Non-pigmented ciliary epithelial cell (primary cell): ENCODE measurements at places on chromosomes 4 and X.

DNA sequence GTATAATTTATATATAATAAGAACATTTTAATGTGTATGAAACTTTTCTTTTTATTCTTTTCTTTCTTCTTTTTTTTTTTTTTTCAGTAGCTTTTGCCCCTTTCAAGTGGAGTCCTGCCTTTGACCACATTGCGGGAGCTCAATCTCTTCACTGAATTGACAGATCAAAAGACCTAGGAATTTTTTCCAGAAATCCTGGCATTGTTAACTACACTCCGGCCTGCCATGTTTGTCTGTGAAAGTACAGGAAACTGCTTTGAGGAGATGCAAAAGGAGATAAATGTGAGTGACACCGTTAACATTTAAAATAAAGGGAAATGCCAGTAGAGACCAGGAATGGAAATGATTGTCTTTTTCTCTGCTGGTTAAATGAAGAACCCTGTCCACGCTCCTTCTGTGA, 159.3 kb upstream of the VCX3A start:
- no peak for DNase-seq

DNA sequence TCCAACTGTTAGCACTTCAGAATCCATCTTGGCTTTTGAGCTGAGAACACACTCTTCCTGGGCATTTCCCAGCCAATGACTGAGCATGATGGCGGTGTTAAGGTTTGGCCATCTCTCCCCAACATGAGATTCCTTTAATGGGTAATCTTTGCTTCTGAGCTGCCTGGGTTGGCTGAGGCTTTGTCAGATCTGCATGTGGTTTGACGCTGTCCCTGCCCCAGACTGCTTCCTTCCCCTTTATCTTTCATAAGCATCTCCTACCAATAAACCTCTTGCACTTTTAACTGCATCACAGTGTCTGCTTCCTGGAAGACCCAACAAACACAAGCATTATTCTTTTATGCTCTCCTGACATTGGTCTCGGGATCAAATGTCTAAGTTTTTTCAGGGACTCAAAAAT, 31.5 kb upstream of the DIPK2B start:
- no peak for DNase-seq

GRCh38 chr4:110396963-110397362, 79.0 kb upstream of the ENPEP start:
- DNase-seq: no peak

DNA sequence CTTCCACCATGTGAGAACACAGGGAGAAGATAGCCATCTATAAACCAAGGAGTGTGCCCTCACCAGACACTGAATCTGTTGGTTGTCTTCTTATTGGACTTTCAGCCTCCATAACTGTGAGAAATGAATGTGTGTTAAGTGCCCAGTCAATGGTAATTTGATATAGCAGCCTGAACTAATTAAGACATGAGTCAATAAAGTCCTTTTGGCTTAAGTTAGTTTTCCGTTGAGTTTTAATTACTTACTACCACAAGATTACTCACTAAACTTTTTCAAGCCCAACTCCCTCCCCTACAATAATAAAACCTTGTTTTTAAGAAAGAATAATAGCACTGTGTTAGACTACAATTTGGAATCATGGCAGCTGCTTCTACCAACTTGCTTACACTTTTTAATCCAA, 324.2 kb downstream of the PCDH19 start:
- DNase-seq: no peak

- no peak for DNase-seq
These were observed 17.4 kb downstream of the IRAK1 start for GRCh38 chrX:154002215-154002719.

DNA sequence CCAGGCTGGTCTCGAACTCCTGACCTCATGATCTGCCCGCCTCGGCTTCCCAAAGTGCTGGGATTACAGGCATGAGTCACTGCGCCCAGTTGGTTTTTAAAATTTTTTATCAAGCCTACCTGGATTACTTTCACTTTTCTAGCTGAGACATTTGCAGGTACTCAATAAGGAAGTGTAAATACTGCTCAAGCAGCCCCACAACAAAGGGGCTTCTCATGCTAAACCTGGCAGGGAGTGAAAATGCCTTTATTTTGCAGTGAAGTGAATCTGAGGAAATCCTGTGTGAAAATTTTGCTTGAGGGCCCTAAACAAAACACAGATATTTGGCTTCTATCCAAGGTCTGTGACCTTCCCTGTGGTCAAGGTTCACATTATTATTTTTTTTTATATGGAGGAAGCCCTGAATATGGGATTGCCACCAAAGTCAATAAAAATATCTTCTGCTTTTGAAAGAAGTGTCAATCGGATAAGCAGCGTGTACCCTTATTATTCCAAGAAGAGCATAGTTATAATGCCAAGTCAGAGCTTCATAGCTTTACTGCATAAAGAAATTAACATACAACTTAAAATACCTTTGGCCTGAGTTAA, 481.0 kb downstream of the SH2D1A start:
- no peak for DNase-seq

DNA sequence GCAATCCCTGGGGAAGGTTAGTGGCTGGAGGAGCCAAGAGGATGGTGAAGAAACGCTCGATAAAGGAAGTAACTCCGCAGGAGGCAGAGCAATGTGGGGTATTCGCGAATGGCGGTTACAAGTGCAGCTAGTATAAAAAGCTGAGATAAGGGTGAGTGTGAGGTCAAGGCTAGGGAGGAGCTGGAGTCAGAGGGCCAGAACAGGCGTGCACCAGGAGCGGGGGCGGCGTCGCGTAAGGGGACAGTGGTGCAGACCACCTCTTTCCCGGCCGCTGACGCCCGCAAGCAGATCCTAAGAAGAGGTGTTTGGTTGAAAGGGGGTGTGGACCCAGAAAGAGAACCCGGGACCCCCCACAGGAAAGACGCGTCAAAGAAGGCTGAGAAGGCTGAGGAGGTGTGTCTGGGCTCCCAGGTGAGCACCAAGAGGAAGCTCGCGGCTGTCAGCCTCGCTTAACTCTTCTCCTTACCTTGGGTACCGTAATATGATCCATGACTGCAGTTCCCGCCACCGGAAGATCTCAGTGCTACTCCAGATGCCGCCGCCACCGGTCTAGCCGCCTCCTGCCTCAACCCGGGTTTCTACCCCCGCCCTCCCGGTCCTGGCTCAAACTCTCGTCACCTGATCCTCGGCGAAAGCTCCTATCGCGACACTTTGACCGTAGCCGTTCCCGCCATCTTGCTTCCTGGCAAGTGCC, at the start of gene MTMR8:
Gene MTMR8 (minus strand): TSS at position 579 of the 694 bp plus-strand sequence. CDS start 89 bp downstream, at position 490.
- DNase-seq: no peak

DNA sequence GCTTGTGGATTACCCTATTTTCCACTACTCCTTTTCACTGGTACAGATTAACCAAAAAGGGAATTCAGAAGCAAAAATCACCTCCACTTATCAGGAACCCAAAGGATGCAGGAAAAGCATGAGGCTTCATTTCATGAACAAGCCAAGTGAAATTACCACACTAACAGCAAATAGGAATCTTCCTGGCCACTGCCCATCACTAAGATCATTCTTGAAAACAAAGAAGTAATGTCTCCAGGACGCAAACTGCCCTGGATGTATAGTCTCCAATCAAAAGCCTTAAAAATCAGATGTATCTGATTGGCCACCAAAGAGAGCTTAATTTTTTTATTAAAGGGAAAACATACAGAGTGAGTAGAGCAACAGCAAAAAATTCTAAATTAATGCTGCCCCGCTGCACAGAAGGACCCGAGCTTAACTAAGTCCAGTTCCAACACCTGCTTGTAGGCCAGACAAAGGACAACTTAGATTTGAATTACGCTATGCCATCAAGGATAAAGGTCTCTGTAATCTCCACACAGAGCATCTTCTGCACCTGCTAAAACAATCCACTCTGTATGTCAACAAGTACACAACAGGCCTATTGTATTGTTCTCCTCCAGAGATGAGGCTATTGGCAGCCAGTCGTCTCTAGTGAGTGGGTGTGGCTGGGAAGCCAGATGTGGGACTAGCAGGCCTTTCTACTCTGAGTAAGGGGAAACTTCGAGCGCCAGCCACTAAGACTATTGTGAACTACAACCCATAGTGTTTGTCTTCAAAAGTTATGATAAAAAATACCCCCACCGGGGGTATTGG, 12.4 kb downstream of the ZDHHC9 start:
- DNase-seq: no peak

- no peak for DNase-seq
These were observed 35.4 kb downstream of the SEL1L3 start for GRCh38 chr4:25827373-25827772.

- DNase-seq: no peak
These were observed 16.2 kb downstream of the SHOX start for GRCh38 chrX:646796-647195.

DNA sequence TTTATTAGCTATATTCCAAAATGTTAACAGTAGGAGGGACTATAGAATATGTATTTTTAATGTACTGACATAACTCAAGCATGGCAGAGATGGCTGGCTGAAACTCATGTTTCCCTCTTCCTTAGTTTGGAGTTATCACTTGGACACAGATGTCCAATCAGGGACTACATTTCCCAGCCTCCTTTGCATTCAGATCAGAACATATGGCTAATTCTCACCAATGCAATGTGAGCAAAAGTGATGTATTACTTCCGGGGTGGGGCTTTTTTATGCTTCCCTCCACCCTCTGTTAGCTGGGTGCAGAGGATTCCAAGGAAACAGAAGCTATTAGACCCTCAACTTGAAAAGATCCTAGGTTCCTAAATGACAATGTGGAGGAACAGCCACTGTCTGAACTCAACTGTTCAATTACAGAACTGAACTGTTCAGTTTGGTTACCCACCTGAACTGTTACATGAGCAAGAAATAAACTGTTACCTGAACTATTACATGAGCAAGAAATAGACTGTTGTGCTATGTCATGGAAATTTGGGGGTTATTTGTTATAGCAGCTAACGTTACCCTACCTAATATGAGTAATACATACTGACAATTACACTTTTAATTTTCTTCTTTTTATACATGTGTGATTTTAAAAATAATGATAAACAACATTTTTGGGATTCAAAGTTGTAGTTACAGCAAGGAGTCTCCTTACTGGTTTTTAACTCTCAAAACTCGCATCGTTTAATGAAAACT, 29.6 kb upstream of the ERVMER34-1 start:
- DNase-seq: no peak

GRCh38 chrX:10833299-10834169, 213.1 kb upstream of the MID1 start:
- DNase-seq: no peak

DNA sequence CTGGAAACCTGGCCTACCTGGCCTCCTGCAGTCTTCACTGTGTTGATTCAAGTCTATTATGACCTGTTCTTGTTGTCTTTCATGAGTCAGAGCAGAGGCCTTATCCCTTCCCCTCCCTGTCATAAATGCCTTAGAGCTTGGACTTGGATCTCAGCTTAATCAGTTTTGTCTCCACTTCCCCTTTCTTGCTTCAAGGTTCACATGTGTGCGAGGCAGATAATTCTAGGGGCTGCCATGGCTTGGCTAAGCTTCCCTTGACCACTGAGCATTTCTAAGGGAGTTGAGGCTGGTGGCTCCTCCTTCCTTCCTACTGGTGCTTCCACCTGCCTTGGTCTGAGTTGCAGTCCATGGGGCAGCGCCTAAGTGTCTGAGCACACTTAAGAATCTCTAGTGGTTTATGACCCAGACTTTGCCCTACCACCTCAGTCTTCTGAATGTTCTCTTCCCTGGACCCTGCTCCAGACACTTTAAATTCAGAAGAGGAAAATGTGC, 1.7 kb upstream of the HEPH start:
- DNase-seq: no peak

DNA sequence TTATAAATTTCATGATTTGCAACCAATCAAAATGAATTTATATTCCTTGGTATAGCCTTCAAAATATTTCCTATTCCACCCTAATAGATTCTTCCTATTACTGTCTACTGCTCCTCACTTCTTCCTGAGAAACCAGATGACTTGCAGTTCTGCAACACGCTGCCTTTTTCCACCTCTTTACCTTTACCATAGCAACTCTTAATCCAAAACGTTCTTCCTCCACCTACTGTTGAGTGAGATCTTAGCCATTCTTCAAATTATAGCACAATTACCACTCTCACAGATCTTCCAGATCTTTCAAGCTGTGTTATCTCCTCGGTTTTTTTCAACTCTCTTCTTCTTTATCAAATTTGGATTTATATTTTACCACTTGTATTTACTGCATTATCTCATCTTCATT, 289.8 kb downstream of the ADGRL3 start:
- DNase-seq: no peak

DNA sequence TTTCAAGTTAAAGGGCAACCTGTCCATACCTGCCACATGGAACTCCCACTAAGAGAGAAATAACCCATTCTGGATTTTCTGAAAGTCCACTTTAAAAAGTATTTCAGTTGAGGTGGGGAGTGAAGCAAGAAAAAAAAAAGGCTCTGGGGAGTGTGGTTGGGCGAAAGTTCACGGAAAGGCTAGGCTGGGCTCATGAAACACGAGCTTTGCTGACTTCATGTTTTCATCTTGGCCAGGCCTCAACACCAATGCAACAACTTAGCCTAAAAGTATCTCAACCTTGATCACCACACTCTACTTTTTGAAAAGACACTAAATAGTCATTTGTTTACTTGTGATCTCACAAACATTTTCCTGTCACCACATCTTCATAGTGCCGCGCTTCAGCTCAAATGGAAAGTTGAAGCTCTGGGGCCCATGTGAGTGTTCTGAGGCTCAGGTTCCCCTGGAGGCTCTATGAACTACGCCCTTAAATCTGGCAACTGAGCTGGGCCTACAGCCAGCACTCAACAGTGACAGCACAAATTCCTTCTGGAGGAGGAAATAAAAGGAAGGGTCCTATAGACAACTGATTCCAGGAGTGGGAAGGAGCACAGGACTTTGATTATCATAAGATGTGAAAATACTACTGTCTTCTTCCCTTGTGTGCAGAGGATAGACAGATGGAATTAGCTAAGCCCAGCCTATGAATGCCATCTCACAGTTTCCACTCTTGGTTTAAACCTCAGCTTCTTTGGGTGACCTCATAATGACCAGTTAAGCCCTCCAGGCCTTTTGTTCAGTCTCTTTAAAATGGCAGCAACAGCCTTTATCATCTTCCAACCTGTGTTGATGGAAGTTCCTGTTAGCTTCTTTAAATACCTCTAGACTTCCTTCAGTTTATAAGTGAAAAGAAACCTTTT, 5.1 kb downstream of the CD40LG start:
- DNase-seq: no peak

- DNase-seq: peak; percentile 89
These were observed 30.4 kb downstream of the ADH7 start for GRCh38 chr4:99404595-99405287.

DNA sequence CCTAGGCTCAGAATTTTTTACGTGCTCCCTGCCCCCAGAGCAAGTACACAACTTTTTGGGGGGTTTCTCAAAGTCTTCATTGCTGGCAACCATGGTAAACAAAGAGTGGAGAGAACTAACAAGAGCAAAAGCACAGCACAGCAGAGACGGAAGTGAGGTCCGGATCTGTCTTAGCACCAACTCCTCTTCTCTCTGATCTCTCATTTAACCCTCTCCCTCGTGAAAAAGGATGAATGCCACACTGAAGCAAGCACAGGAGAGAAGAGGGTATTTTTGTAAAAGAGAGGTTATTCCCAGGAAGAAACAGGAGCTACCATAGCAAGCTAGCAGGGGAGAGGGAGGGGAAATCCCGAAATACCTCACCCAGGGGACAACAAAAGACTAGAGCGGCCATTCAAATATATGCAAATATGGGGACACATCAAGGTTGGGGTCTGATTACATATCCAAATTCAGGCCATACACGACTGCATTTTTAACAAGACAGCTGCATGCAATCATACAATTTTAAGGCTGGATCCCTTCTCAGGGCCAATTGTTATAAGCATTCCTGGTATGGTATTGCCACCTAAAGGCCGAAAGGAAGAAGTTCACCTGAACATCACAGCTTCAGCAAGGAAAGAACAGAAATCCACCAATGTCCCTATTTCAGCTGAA, 46.6 kb downstream of the CD40LG start:
- DNase-seq: no peak

- DNase-seq: peak; percentile 60
These were observed 4.5 kb downstream of the G6PD start for GRCh38 chrX:154541896-154542722.

- no peak for DNase-seq
These were observed 131.7 kb downstream of the CLCN4 start for GRCh38 chrX:10288373-10288975.
